Hepatic stellate cell (primary cell): ENCODE measurements at places on chromosomes 13 and 19.

- DNase-seq, result peak; percentile 46
Measured at GRCh38 chr13:80131204-80131603, 209.7 kb downstream of the SPRY2 start.

DNA sequence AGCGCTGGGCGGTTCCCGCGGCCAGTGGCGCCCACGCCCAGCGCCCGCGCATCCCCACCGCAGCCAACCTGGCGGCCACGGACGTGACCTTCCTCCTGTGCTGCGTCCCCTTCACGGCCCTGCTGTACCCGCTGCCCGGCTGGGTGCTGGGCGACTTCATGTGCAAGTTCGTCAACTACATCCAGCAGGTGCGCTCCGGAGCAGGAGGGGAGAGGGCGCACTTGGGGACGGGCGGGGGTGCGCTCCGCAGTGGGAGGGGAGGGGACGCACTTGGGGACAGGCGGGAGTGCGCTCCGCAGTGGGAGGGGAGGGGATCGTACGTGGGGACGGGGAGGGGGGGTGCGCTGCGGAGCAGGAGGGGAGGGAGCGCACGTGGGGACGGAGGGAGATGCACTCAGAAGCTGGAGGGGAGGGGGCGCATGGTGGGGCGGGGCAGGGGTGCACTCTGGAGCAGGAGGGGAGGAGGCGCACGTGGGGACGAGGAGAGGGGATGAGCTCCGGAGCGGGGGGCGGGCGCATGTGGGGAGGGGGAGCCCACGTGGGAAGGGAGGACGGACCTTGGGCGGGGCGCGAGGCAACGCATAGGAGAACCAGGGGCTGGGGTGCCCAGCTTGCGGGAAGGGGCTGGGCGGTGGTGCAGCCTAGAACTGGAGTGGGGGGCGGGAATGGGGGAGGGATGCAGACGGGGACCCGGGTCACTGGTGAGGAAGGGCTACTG lies 1.5 kb downstream of the KISS1R start:
- no peak for DNase-seq

DNA sequence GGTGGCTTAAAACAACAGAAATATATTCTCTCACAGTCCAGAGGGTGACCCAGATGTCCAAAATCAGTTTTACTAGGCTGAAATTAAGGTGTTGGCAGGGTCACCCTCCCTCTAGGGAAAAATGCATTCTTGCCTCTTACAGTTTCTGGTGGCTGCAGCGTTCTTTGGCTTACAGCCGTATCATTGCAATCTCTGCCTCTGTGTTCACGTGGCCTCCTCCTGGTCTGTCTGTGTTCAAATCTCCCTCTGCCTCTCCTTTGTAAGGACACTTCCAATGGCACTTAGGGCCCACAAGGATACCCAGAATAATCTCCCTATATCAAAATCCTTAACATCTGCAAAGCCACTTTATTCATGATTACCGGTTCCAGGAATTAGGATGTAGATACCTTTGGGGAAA lies 21.1 kb downstream of the KCTD12 start:
- no peak for DNase-seq

- DNase-seq, result no peak
Measured at GRCh38 chr13:40306817-40307216, 359.6 kb downstream of the FOXO1 start.

DNA sequence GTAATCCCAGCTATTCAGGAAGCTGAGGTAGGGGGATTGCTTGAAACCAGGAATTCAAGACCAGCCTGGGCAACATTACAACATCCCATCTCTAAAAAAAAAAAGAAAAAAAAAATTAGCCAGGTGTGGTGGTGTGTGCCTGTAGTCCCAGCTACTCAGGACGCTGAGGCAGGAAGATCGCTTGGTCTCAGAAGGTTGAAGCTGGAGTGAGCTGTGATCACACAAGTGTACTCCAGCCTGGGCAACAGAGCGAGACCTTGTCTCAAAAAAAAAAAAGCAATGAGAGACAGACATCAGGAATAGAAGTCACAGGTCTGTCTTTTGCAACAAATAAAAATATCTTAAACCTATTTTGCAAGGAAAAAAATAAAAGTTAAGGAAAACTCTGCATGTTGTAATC lies 23.3 kb downstream of the TMEM38A start:
- no peak for DNase-seq

DNA sequence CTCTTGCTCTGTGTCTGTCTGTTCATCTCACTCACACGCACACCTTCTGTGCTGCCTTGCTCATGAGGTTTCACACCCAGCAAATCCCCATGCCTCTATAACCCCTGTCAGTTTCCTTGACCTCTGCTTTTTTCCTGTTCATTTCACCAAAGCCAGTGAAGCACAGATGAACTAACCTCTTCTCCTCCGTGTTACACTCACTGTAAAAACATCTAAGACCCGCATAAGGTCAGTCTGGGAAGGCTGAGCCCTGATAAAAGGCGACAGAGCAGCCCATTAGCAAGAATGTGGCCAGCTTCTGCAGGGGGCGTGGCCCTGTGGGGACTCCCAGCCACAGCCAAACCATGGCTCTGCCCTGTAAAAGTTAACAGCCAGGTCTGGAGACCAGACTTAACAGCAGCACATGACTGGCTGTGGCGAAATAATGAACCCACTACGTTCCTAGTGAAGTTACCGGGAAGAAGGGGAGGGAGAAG lies 42.8 kb upstream of the NPAS1 start:
- peak; percentile 85 for DNase-seq
